Esophagus squamous epithelium (tissue), 5 donors: ENCODE measurements at places on chromosomes 6 and 20.

DNA sequence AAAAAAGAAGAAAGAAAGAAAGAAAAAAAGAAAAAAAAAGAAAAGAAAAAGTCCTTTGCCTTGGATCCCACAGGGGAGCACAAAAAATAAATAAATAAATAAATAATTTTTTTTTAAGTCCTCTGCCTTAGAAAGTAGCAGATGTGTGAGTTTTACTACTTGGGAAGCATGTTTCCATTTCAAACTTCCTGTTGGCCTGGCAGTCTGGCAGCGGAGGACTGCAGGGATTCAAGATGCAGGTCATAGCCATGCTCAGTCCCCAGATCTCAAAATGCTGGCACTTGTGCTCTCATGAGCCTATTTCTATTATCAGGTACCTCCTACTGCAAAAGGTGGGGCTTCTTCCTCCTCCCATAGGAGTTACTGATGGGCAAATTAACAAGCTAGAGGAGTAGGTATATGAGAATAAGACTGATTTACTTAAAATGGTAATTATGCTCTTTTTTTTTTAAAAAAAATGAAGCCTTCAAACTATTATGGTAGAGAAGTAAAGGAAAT is 54.2 kb upstream of the MAP7 start:
- no peak for DNase-seq

DNA sequence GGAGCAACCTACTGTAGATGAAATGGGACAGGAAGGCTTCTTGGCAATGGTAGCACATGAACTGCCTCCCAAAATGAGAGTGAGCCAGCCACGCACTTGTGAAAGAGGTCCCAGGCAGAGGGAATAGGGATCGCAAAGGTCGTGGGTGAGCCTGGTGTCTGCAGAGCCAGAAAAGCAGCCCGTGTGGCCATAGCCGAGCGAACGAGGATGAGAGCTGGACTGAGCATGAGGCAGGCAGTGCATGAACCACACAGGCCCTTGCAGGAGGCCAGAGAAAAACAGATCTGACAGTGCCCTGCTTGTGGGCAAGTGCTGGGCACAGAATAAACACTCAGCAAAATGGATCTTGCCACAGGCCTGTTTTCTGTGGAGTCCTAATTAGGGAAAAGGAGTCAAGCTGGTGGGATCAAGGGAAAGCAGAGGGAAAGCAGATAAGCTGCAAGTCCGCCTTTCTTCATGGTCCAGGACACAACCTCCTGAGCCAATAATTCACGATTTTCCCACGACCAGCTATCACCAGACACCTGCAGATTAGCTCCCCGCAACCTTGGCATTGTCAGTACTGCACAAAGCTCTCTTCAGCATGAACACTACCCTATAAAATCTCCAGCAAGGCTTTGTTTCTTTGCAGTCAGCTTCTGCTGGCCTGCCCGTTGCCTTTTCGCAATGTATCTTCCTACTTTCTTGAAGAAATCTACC is 44.0 kb downstream of the GCNT2 start:
- no peak for DNase-seq

GRCh38 chr6:139545206-139546105 is 171.0 kb upstream of the CITED2 start:
- no peak for DNase-seq

DNA sequence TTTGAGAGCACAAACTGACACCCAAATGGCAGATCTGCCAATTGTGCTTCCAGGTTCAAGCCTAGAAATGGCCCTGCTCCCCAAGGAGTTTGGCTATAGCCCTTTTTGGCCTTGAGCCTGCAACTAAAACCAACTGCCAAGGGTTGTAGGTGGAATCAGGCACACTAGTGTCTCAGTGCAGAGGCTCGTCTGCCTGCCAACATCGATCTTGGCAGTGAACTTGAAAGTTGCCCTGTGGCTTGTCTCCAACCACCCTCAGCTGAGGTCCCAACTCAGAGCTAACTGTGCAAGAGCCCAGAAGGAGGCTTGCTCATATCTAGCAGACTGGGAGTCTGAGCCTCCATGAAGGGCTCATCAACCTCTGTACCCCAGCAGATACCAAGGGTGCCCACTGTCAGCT is 92.7 kb upstream of the GLP1R start:
- no peak for DNase-seq

DNA sequence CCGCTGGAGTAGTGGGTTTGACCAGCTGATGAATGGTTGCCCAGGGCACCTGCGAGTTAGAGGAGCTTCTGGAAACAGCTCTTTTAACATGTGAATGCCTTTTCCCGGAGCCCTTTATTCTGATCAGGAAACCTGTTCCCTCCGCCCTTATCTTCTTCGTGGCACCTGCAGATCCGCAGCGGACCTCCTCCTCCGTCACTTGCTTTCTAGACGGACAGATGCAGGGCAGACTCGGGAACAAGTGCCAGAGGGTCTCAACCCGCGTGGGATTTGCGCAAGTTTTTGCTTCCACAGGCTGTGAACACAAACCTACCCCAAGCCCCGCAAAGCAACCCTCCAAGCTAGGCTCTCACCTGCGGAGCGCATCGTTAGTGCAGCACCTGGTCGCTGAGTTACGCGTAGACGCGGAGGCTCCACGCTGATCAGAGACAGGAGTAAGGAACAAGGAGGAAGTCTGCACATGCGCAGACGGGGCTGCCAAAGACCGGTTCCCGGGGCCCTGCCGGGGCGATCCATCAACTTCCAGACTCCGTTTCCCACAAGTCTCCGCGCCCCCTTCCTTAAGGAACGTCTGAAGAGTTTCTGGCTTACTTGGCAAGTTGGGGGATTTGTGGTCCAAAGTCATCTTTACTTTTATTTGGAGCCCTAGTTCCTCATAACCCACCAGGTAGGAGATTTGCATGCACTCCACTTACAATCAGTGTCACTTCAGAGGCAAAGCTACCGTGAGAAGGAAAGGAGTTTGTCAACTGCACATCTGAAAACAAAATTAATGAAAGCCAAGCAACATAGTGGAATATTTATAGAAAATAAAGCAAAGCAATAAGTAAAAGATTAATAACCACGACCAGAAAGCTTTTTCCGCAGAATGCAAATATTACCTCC is 52.7 kb upstream of the ELMO2 start:
- DNase-seq = no peak

GRCh38 chr6:795046-795685 is 102.2 kb upstream of the EXOC2 start:
- DNase-seq = no peak

DNA sequence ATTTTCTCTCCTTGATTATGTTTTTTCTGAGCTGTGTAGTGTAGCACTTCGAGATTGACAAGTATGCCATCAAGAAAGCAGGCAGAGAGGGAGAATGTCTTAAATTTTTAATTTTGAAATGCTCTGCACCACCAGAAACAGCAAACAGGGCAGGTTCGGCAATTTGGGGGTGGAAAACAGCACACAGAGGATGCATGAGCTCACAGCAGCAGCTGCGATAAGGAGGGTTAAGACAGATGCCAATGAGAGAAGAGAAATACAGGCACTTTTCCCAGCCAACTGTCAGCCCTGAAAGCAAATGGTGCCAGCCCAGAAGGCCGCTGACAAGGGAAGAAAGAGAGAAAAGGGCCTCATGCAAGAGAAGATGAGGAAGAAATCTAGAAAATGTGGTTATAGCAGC is 15.1 kb upstream of the SNRPB2 start:
- DNase-seq = no peak

DNA sequence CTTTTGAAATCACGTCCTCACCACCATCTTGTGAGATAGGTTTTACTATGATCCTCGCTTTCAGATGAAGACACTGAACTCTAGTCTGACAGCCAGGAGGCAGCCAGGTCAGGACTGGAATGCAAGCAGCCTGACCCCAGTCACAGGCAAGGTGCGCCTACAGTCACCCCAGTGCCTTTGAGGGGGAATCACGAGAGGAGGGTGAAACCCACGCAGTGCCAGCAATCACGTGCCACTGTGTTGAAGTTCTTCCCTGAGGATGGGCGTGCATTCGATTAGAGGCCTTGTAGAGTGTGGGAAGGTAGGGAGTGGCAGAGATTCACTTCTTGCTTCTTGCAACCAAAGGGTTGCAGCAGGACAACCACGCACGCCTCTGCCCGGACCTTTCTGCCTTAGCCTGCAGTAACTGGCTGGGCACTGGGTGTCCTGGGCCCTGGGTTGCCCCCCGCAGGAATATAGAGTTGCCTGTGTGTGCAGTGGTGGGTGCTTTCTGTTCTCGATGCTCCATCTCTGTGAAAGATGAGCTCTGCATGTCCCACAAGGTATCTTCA is 33.7 kb upstream of the IRF4 start:
- no peak for DNase-seq

GRCh38 chr20:17807651-17808050 is 107.9 kb downstream of the BANF2 start:
- DNase-seq = no peak

DNA sequence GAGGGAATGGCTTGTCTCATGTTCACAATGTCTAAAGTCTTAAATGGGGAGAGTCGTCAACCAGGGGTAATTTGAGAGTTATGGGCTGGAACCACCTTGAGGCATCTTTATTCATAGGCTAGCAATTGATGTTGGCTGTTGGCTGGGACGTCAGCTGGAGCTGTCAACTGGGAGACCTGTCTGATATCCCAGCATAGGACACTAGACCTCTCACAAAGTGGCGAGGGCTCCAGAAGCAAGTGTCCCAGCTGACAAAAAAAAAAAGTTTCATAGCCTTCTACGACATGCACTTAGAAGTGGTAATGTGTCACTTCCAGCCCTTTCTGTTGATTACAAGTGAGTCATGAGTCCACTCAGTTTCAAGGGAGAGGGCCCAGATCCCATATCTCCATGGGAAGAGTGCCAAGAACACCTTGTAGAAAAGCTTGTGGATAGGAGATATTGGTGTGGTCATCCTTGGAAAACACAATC is 278.0 kb downstream of the ESR1 start:
- DNase-seq = no peak

DNA sequence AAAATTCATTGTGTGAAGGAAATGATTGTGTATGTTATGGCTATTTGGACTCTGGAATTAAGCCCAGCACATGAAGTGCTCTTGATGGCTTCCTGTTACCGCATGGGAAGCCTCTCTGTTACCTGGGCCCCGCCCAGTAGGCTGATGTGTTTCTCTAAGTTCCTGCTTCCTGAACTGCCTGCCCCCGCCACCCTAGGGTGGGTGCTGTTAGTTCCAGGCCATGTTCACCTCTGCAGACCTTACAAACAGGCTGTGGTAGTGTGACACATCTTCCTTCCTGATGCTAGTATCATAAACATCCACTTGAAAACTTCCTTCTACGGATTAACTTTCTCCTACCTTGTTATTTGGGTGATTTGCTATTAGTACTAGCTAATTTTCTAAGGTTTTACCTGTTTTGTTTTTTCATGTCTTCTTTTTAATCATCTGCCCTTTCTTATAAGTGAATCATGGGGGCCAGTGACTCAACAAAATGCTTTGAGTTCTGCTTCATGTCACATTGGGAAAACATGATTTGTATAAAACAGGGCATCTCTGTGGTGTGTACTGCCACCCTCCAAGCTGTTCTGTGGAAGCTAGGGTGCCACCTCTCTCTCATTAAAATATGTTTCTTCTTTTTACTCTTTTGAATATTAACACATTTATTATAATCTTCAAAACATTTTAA is 40.6 kb downstream of the SH3BGRL2 start:
- DNase-seq = no peak

GRCh38 chr6:2827142-2827541 is 14.5 kb downstream of the SERPINB1 start:
- DNase-seq = no peak

GRCh38 chr6:63434943-63435342 is 115.2 kb upstream of the LGSN start:
- DNase-seq = no peak

DNA sequence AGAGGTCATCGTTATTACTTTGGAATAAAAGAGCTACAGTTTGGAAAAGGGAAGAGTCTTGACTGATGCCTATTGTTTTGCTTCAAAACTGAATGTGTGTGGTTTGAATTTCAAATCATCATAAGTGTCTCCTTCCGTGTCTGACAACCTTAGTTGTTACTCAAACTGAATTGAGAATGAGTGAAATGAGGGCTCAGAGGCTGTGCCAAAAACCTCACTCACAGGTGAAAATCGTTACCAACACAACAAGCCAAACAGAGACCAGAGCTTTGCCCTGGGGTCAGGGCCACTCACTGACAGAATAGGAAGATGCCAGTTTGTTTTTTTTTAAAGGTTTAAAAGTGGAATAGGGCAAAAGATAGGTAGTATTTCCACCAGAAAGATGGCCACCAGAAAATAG is 15.2 kb upstream of the SIRT5 start:
- no peak for DNase-seq

DNA sequence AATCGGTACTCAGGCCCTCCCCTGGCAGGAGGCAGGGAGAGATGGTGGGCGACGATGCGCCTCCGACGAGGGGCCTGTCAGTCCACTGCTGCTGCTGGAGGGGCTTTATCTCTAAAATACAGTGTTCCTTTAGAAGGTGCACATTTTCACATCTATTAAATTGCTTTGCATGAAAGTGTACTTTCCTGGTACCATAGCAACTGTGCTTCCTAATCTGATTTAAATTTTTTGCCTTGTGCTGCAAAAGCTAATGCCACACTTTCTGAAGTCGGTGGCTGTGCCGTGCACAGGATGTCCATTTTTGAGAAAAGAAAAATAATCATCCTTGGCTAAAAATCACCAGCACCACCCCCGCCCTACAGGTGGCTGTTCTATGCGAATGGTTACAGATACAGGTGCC is 262.0 kb upstream of the CDH4 start:
- DNase-seq = no peak

GRCh38 chr6:42349753-42350511 is 101.8 kb downstream of the TRERF1 start:
- no peak for DNase-seq

GRCh38 chr20:8473459-8473858 is 341.4 kb downstream of the PLCB1 start:
- no peak for DNase-seq

DNA sequence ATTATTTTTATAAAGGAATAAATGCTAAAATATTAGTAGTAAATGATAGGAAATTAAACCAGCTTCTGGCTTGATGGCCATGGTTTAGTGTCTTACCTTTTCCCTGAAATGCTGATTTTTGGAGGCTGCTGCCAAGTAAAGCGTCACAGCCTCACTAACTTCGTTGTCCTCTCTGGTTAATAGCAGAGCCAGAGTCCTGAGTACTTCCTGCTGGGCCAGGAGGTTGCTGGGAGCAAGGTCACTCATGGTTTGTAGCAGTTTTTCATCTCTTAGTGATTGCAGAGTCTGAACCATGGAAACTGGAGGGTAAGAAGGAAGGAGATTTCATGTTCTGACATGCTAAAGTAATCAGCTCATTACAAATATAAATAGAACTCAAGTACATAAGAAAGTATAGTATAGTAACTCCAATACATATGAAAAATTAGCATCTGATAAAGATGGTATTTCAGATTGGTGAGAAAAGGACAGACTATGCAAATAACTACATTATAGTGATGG is 26.5 kb upstream of the ARMH2 start:
- no peak for DNase-seq

GRCh38 chr6:157650261-157650640 is 172.8 kb upstream of the SNX9 start:
- DNase-seq = no peak
